Tongue (tissue), 3 donors: ENCODE measurements at places on chromosomes 7 and 10.

DNA sequence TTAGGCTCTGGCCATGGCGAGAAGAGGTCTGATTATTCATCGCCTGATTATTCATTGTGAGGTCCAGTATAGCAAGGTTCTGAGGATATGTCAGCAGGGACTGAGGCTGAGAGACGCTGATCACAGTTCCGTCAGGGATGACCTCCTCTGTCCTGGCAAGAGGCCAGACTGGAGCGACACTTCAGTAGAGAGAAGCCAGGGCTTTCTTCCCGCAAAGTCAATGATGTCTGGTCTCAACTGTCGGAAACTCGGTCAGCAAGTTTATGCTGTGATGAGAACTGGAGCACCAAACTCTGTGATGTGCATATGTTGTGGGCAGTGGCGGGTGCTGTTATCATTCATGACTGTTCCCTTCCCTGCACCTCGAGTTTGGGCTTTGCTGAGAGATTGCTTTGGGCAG is 29.0 kb upstream of the GNA12 start:
- DNase-seq = no peak

DNA sequence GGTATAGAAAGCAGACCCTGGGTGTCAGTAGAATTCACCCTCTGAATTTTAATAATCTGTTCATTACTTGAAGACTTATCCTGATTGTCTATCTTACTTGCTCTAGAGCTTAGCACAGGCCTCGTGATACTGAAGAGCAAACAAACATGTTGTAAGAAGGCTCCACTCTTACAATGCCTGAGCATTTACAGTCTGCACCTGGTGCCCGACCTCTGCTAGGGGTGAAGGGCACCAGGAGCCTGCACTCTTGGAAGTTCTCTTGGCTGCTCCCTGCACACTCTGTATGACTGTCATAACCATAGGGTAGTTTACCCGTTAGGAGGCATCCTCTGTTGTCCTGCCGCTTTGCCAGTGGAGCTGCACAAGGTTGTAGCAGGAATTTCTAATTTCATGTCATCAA is 91.3 kb upstream of the NPY start:
- no peak for DNase-seq

GRCh38 chr10:15244635-15245197 is 76.2 kb upstream of the NMT2 start:
- no peak for DNase-seq

DNA sequence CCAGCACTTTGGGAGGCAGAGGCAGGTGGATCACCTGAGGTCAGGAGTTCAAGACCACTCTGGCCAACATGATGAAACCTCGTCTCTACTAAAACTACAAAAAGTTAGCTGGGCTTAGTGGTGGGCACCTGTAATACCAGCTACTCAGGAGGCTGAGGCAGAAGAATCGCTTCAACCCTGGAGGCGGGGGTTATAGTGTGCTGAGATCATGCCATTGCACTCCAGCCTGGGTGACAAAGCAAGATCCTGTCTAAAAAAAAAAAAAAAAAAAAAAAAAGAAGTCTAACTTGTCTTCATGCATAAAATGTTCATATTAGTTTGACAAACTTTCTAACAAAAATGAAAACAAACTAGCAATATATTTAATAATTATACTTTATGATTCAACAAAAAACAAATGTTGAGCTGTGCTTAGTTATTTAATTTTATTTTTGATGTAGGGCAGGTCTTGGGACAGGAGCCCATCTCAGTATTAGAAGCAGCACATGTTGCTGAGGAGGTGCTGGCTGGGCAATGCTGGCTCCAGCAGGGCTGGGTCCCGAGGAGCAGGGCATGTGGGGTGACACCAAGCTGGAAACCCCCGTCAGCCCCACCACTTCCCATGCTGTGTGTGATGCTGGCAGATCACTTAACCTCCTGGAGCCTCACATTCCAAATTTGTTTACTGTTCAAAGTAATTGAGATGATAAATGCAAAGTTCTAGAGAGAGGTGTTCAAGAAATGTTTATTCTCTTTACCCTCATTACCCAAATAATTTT is 335.3 kb upstream of the KLF6 start:
- DNase-seq = no peak

GRCh38 chr10:110501142-110501937 is 3.6 kb downstream of the DUSP5 start:
- DNase-seq = peak; percentile 82

GRCh38 chr7:44796034-44796503 is 412 bp upstream of the PPIA start:
- no peak for DNase-seq

DNA sequence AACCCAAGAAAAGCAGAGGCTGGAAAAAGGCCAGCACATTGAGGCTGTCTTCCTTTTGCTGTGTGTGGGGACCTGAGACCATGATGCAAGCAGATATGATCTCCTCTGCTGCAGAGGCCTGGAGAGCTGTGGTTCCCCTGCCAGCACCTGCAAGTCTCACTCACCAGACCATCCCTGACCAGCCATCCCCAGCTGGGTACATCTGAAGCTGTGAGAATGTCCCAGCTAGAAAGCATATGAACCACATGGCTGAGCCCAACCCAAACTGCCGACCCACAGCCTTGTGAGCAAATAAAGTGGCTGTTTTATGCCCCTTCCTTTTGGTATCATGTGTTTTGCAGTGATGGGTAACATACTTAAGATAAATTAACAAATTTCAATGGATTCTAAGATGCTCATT is 114.9 kb downstream of the DYNC2I1 start:
- DNase-seq = no peak

DNA sequence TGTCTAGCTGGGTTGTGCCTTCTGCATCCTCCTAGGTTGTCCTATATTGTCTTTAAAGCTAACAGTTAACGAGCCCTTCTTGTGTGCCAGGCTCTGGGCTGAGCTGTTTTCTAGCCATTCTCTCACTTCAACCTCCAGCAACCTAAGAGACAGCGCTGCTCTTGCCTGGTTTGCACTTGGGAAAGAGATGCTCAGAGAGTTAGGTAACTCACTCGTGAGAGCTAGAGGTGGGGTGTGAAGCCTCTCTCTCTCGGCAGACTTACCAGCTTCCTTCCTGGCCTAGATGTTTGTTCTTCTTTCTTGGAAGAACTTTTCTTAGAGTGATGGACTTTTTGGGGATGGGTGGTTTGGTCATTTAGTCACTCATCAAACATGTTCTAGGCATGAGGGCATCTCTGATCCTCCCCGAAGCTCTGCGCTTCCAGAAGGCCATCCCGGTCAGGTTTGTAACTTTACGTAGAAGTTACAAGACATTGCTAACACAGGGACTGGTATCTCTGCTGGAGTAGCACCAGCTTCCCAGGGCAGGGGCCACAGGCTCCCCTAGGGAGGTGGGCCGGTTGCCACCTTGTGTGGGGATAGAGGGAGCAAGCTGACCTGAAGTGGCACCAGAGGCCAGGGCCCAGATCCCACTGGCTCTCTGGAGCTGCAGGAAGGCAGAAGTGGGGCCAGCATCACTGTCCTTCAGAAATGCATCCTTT is 14.3 kb downstream of the TSPAN15 start:
- no peak for DNase-seq

GRCh38 chr7:157471259-157472125 is 134.7 kb downstream of the DNAJB6 start:
- DNase-seq = no peak

- no peak for DNase-seq
Observed at GRCh38 chr10:43130770-43131171, 7.5 kb upstream of the CSGALNACT2 start.
